ENCODE measurements at places on chromosomes 1 and 21.

- no peak for DNase-seq
Observed at GRCh38 chr1:246771366-246771765, 47.2 kb downstream of the SCCPDH start.

- no peak for DNase-seq
Observed at GRCh38 chr1:28507247-28507645, 1.4 kb downstream of the RCC1 start.

- no peak for DNase-seq
Observed at GRCh38 chr1:162206300-162206699, 136.8 kb downstream of the NOS1AP start.

DNA sequence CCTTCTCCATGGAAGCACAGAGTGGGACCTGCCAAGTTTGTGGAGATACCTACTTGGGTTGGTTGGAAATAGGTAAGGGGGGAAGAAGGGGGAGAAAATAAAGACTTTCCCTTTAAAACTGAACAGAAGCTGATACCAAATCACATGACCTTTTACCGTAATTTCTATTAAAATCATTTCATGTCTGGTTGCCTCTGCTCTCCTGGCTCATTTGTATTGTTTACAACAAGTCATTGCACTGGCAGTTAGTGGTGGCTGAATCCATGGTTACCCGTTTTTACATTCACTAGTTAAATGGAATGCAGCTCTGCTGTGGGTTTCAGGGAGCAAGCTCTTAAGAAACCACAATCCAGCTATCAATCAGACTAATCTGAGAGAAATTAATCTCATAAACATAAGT, 353.7 kb upstream of the ESRRG start:
- no peak for DNase-seq

GRCh38 chr1:2156866-2157265, 37.7 kb downstream of the FAAP20 start:
- DNase-seq, result no peak

DNA sequence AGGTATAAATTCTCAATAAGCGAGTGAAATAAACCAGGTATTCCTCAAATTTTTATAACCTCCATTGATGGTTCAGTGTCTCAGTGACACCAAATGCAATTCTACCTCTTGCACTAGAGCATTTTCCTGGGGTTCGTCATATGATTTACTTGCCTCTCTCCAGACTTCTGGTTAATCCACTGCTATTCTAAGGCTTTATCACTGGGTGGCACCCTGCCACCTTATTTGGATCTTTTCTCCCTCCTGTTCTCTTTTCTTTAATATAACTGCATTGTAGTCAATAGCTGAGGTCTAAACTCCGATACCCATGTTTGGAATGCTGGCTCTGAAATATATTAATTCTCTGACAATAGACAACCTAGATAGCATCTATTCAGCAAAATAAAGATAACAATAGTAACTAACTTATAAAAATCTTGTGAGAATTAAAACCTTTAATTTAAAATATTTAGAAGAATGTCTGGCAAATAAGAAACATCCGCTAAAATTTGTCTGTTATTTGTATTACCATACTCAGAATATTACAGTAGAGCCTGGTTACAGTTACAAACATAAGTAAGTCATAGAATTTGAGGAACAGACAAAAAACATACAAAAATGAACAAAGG, 436.4 kb downstream of the PLA2G4A start:
- DNase-seq, result no peak

- DNase-seq, result peak; percentile 77
Observed at GRCh38 chr1:153977250-153978240, at the start of gene JTB. TSS of gene JTB (minus strand) at chr1:153977674. CDS start at chr1:153977252, 422 bp downstream.

Data from fibroblast of gingiva (primary cell).